Upper lobe of left lung (tissue), 6 donors: ENCODE measurements at places on chromosomes 7 and 10. TPM values are rescaled to one million over a fixed set of nuclear protein-coding genes. Genes with fewer than 3 reads are reported as not detected.
A peak's percentile ranks its signal among the peaks of the same experiment; 100 is the strongest.

Gene TMEM139
- total RNA-seq = 24.6 TPM

Gene EPO
- total RNA-seq = not detected

Gene MLLT10
- total RNA-seq = 55.6 TPM

DNA sequence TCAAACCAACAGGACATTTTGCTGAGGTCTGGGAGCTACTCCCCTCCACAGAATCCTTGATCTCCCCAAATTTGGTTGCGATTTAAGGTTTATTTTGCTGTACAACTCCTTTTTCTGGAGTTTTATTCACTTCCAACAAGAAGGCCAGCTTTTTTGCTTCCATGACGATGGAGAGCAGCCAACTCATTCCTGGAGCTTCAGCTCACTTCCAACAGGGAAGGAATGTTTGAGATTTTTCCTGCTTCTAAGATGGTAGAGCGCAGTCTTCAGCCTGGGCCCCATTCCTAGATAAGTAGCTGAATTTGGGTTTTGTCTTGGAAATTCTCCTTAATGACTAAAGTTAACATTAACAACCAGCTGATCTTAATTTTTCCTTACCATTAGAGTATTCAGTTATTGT is 30.9 kb upstream of the CREB3L2 start:
- H3K36me3 ChIP-seq = no peaks in the 10 kb centered on the region
- H3K27me3 ChIP-seq = no peaks in the 10 kb centered on the region
- no peak for DNase-seq
- no peak overlapping the region for H3K4me3 ChIP-seq

Gene HMX3
- total RNA-seq = not detected

GRCh38 chr10:132613566-132614348 is 76.2 kb downstream of the INPP5A start:
- H3K4me1 ChIP-seq = peaks cover 3% of the 10 kb centered on the region
- no peak overlapping the region for H3K27ac ChIP-seq
- H3K4me3 ChIP-seq = no peak overlapping the region

Gene SPDYE8
- total RNA-seq = not detected

DNA sequence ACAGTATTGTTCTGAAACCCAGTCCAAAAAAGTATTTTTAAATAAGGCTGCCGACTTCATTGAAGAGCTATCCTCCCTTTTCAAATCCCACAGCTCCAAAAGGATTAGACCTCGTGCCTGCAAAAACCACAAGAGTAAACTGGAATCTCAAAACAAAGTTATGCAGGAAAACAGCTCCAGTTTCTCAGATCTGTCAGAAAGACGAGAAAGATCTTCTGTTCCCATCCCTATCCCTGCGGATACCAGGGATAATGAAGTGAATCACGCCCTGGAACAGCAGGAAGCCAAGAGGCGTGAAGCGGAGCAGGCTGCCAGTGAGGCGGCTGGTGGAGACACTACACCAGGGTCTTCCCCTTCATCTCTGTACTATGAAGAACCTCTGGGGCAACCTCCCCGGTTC is 12.6 kb downstream of the MYPN start:
- H3K36me3 ChIP-seq = no peaks in the 10 kb centered on the region
- DNase-seq = peak; percentile 6
- H3K4me1 ChIP-seq = no peaks in the 10 kb centered on the region
- H3K27me3 ChIP-seq = no peaks in the 10 kb centered on the region
